ENCODE measurements at places on chromosomes 16 and 17. TPM values are rescaled to one million over a fixed set of nuclear protein-coding genes. Genes with fewer than 3 reads are reported as not detected.

DNA sequence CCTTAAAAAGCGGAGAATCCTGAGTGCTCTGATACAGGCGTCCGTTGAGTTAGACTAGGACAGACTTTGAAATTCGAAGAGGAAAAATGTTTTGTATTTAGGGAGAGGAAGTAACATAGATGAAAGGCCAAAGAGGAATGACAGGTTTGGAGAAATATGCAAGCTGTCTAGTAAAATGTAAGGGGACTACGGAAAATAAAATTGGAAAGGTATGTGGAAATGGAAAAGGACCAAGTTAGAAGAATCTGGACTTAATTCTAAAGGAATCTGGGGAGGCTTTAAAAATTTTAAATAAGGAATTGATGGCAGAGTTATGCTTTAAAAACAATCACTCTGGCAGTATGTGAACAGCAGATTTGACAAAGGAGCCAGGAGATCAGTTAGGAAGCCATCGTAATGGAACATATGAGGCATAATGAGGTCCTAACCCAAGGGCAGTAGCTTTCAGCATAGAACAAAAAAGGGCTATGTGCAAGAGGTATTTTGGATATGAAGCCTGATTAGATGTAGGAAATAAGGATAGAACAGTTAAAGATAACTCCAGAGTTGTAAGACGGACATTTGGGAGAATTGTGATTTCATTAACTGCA, 38.3 kb downstream of the CYB561 start:
- H3K27ac ChIP-seq, result no peak overlapping the region
- H3K27me3 ChIP-seq, result no peaks in the 10 kb centered on the region
- peaks cover 11% of the 10 kb centered on the region for H3K4me1 ChIP-seq
- H3K4me3 ChIP-seq, result no peak overlapping the region

GRCh38 chr16:74465281-74465680, 44.0 kb upstream of the CLEC18B start:
- H3K4me1 ChIP-seq, result peaks cover 15% of the 10 kb centered on the region
- peaks cover 16% of the 10 kb centered on the region for H3K36me3 ChIP-seq
- no peak for DNase-seq
- H3K4me3 ChIP-seq, result no peak overlapping the region

RBFOX1 gene
- total RNA-seq, result not detected

DPH1 gene
- total RNA-seq, result 47.9 TPM

Data from PC-3 (cell line).